ENCODE measurements at places on chromosomes 7 and 10.

GRCh38 chr7:157622000-157622399, 285.2 kb downstream of the DNAJB6 start:
- DNase-seq = no peak

DNA sequence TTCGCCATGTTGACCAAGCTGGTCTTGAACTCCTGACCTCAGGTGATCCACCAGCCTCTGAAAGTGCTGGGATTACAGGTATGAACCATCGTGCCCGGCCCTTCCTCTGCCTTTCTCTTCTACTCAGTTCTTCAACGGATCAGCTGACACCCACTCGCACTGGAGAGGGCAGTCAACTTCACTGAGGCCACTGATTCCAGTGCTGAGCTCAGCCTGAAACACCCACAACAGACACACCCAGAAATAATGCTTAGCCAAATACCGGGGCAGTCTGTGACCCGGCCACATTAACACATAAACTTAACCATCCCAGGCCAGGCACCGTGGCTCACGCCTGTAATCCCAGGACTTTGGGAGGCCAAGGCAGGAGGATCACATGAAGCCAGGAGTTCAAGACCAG, 119.3 kb upstream of the CHST15 start:
- no peak for DNase-seq

GRCh38 chr10:14528450-14528849, 197.7 kb upstream of the FRMD4A start:
- DNase-seq = no peak

DNA sequence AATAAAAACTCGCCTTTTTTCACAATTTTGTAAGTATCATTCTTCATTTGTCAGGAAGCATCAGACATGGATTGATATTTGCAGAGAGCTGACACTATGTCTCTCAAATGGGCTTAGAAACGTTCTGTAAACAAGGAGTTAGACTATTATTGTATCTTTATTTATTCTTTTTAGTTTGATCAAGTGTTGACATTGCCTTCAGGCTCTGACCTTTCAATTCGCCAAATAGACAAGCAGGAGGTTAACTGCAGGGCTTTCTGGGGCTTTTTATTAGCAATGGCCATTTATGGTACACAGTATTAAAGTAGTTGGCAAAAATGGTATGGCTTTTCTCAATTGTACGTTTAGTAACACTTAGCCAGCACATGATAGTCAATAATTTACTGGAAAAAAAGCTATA, 221.7 kb downstream of the ZWINT start:
- DNase-seq = no peak

GRCh38 chr10:127698886-127699285, 38.1 kb upstream of the FOXI2 start:
- no peak for DNase-seq

GRCh38 chr10:86535132-86535882, 13.7 kb upstream of the WAPL start:
- no peak for DNase-seq

DNA sequence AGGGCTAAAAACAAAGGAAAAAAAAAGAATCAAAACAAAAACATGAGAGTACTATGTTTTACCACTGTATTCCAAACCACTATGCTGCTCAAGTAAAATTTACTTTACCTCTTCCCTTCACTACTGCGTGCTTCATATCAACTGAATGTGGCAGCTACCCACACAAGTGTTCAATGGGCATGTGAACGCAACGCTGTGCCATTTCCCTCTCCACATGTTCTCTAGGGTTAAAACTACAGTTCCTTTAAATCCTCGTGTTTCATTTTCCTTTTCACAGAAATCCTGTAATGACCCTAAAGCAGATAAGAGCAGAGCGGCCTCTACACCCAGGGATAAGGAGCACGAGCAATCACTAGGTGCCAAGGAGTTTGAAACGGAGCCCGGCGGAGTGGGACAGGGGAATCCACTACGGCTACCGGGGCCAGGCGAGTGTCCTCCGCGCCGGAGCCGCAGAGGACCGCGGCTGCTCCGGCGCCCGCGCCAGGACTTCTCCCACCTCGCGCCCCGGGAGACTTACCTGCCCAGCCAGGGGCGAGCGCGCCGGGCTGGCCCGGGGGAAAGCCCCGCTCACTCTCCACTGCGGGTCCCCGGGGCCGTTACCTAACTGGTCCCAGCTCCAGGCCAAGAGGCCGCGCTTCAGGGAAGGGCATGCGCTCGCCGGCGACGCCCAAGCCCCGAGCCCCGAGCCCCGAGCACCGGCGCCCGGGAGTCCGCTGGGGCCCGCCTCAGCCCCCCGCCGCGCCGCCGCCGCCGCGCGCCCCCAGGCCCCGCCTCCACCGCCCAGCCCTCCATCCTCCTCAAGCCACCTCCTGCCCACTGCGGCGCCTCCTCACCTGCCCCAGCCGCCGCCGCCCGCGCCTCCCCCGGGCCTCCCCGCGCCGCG, 711 bp downstream of the NAMPT start:
- DNase-seq = no peak

Data from NCI-H446 treated with DMSO at 0.1 percent for 48 hours (cell line).